ENCODE measurements at places on chromosomes 2 and 18.

- no peak for DNase-seq
Observed at GRCh38 chr2:146874260-146874658, 970.6 kb upstream of the ACVR2A start.

DNA sequence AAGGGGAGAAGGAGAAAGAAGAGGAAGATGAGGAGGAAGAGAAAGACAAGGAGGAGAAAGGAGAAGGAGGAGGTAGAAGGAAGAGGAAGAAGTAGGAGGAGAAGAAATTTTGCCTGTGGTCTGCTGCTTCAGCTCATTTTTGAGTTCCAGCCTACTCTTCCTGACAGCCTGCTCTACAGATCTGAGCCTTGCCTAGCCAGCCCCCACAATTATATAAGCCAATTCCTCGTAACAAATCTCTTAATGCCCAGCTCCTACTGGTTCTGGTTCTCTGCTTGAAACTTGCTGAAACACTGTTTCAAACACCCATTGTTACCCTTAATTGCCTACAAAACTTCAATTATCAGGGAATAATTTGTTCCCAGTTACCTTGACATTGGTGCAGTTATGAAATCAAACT, 1014.2 kb upstream of the CELF4 start:
- no peak for DNase-seq

DNA sequence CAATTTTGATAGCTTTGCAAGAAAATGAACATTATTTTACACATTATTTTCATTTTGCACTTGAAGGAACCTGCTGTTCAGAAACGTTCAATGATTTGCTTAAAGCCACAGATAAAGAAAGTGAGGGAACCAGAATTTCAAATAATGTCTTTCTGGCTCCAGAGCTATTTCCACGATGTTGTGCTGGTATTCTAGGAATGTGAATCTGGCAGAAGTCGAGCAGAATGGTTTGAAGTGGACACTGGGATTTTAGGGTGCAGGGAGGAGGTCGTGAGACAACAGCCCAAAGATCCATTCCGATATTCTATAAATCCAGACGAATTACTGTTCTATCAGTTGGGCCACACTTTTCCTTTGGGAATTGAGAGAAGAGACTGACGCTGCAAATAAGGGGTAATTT, 2.2 kb downstream of the CCDC102B start:
- no peak for DNase-seq

DNA sequence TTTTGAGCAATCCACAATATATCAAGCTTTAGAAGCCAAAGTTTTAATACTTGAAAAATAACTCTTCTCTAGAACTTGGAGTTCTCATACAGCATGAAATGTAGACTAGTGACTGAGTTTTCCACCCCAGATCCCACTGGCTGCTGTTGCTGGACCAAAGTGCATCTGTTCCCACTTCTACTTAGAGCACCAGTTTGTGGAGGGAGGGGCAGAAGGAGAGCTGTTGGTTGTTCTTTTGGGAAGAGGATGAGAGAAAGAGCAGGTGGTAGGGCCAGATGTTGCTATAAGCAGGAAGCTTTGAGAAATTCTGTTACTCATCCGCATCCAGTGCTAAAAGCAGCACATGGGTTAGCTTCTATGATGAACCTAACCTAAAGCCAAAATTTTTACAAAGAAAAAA, 59.0 kb downstream of the MBD2 start:
- DNase-seq = no peak

- DNase-seq = no peak
Observed at GRCh38 chr2:172370821-172371455, 56.4 kb upstream of the ITGA6 start.

DNA sequence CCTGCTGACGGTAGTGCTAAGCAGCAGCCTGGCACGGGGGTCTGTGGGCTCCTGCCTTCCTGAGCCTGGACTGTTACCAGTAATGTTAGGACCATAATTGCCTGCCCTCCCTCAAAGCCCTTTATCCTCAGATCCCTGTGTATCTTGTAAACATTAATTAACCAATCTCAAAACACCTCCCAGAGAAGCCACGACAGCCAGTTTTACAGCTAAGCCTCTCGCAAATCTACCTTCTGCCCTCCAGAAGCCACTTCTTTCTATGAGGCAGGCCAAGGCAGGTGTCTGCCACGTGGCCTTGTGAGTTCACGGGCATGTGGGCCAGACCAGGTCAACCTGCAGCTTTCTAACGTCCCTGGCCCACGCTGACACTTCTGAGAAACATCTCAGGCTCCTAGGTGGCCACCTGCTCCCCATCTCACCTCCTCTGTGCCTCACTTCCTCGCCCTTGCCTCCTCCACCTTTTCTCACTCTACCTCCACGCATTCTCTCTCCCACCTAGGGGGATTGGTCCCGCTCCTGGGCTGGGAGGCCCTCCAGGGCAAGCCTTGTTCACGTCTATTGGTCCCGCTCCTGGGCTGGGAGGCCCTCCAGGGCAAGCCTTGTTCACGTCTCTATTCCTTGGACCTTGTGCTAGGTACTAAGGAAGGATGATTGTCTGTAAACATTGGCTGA, 64.3 kb downstream of the EDAR start:
- DNase-seq = no peak

- DNase-seq = no peak
Observed at GRCh38 chr2:30358842-30359241, 88.2 kb upstream of the LCLAT1 start.

DNA sequence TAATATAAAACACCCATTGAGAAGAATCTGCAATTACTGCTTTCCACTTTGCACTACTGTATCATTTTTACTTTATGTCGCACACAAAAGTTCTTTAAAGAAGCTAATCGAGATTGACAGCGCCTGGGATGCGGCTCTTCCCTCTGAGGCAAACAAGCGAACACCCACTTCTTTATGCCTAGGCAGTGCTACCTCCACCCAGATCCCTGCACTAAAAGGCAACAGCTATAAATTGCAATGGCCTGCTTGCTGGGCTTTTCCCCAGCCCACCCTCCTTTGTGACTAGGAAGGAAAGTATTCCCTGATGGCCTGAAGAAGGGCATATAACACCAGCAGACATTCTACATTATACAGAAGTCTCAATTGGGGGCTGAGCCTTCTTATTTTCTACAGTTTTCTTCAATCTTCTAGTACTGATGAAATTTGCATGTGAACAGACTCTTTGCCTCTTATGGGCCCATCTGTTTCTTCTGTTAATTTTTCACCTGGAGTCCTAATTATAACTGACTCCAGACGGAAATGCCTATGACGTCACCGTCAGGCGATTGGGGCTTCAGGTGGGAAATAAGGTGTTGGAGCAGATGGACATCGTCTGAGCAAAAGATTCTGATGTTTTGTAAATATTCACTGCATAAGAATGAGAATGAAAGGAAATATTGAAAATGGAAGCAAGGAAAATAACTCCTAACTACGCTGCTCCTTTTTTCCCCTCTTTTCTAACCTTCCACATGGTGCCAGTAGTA, 138.9 kb upstream of the DCC start:
- no peak for DNase-seq

- DNase-seq = no peak
Observed at GRCh38 chr2:44741507-44741906, 200.0 kb upstream of the SIX3 start.

Data from activated gamma-delta T cell treated with anti-CD3 and anti-CD28 coated beads, Interleukin-2, amount 50 U/mL, for 16 hours (primary cell).